Germinal center (tissue), 1 donor: ENCODE measurements at places on chromosomes 5 and 9.

DNA sequence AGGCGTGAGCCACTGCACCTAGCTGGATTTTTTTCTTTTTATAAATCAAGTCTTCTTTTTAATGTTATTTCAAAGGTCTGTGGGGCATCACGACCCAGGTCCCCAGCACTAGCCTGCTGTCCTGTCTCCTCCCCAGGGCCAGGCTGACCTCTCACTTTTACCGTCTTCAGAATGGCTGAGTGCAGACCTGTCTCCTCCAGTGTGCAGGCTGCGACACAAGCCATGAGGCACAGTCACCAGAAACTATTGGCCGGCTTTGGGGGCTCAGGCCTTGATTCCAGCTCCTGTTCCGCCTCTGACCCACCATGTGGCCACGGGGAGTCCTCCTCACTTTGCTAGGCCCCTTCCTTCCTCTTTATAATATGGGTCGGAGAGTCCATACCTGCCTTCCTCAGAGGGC is 46.6 kb upstream of the NEURL1B start:
- DNase-seq, result no peak

DNA sequence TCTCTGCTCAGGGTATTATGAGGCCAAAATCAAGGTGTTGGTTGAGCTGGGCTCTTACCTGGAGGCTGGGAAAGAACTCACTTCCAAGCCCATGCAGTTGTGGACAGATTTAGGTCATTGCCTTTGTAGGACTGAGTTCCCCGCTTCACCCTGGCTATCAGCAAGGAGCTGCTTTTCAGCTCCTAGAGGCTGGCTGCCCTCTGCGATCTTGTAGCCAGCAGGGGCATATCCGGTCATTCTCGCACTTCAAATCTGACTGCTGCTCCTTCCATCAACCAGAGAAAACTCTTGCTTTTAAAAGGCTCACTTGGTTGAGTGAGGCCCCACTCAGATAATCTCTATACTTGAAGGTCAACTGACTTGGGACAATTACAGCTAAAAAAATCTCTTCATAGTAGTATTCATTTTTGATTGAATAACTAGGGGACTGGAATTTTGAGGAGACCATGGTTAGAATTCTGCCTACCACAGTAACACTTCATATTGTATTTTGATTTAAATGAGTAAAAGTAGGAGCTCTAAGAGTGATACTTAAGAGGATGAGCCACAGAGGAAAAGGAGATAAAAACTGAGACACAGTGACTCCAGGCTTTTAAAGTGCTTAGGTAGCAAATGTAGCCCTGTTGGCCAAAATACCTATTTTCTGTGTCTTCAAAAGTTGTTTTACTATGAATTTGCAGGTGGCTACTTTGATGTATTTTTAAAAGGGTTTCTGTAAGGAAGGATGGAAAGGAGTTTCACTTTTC is 137.4 kb downstream of the CD180 start:
- DNase-seq, result no peak

DNA sequence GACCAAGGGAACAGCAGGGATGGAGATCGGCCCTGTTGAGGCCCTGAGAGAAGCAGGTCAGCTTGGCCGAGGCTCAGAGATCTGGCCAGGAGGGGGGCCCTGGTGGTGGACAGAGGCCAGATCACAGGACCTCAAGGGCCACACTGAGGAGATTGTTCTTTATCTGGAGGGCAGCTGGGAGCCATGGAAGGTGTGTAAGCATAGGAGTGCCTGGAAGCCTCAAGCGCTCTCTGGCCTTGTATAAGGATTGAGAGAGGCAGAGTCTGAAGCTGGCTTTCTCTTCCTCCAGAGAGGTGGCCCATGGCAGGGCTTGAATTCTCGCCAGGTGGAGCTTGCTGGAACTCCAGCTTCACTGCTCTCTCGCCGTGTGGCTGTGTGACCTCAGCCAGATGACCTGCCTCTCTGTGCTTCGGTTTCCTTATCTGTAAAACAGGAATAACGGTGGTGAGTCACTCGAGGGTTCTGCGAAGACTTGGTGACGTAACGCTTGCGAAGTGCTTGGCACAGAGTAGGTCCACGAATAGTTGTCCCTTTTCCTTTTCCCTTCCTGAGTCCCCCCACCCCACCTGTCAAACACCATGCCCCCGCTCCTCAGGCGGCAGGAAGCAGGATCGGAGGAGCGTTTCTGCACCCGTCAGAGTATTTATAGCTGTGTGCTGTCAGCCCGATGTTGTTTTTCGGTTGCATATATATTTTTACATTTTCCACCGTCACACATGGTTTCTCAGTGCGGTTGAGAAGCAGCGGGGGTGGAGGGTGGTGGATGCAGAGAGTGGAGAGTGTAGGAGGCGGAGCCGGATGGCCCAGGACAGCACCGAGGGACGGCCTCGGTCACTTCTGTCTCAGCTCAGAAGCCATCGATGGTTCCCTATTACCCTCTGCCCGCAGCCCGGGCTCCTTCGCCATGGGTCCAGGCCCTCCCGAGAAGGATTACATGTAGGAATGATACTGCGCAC is 17.0 kb upstream of the CRB2 start:
- peak; percentile 47 for DNase-seq

DNA sequence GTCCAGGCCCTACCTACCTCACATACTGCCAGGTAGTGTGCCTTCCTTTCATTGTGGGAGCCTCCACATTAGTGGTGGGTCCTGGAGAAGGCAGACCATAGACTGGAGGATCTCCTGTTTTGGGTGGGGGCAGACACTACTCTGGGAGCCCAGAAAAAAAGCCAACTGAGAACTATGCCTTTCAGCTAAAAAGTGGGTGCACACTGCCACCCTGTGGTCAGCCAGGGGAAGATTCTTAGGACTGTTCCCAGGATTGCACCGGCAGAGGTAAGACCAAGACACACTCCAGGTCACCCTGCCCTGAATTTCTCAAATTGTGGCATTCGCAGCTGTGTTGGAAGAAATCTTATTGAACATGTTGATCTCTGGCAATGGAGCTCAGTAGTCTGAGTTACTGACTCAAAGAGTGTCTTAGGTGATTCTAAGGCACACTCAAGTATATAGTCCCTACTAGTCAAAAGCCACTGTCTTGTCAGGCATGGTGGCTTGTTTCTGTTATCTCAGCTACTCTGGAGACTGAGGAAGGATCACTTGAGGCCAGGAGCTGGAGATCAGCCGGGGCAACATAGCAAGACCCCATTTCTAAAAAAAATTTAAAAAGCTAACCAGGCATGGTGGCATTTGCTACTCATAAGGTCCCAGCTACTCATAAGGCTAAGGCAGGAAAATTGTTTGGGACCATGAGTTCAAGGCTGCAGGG is 3.6 kb downstream of the SIGMAR1 start:
- peak; percentile 76 for DNase-seq

GRCh38 chr9:79880626-79881025 is 308.9 kb downstream of the TLE4 start:
- no peak for DNase-seq

DNA sequence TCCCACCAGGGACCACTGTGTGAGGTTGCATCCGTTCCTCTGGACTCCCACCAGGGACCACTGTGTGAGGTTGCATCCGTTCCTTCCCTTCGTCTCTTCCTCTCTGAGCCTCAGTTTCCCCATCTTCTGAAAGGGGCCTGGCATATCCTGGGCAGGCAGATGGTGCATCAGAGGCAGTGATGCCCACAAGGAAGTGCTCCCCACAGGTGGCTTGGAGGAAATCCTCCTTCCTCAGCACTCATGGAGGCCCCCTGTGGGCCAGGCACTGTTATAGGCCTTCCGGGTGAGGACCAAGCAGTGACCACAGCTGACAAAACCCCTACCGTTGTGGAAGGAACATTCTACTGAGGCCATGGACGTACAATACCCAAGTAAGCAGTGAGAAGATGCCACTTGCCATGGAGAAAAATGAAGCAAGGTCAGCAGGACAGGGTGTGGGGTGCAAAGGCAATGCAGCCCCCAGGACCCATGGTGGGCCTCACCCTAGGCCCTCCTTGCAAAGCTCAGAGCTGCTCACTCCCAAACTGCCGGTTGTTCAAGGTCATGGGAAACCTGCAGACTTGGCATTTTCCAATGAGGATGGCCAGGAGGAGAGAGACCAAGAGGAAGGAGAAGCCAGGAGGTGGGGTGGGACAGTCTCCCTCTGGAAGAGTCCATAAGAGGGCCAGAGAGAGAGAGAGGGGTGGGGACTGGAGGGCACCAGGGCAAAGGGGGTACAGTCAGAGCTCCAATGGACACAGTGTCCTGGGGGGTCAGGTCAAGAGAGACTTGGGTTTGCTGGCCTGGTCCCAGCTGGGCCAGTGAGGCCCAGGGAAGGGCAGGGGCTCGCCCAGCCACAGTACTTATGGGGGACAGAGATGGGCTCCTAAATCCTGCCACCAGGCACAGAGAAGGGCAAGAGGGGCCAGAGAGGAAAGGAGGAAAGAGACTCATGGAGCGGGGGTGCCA is 51.1 kb downstream of the C9orf50 start:
- peak; percentile 26 for DNase-seq

- no peak for DNase-seq
These were observed 260.9 kb upstream of the TUT7 start for GRCh38 chr9:86614871-86615849.

DNA sequence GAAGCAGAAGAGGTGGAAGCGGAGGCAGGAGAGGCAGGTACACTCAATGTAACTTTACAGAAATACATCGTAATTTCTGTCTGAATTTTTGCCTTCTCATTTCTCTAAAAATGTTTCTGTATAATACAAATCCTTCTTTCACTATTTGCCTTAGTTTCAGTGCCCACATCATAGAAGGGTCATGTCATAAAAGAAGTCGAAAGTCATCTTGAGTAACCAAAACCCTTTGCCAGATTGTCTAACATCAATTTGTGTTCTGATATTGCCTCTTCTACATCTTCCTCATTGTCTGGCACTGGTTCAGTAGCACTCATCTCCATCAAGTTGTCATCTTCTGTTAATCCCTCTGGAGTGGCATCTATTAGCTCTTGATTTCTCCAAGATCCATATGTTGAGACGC is 6.2 kb upstream of the CYFIP2 start:
- no peak for DNase-seq

DNA sequence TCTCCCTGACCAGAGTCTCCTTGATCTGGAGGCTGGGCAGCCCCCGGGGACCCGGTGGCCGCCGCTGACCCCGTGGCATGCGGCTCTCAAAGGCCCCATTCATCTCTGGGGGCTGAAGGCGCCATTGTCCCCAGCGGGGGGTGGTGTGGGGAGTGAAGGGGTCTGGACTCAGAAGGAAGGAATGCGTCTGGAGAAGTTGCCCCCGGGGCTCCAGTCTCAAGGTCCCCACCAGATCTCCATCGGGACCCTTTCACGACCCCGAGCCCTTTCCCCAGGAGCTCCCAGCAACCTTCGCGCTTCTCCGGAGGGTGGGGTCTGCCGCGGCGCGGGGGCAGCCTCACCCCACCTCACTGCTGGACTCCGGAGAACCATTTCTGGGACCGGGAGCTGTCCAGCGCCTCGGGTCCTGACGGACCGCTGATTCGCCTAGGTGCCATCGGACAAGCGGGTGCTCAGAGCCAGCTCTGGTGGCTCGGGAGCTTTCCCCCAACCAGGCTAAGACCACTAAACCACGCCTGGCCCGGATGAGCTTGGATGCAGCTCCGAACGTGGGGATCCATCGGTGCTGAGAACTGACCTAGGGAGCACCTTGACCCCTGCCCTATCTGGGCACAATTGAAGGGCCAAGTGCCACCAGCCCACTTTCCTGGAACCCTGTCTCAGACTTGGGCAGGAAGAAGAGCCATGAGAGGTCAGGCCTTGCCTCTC is 5.1 kb upstream of the PCDH1 start:
- DNase-seq, result no peak

DNA sequence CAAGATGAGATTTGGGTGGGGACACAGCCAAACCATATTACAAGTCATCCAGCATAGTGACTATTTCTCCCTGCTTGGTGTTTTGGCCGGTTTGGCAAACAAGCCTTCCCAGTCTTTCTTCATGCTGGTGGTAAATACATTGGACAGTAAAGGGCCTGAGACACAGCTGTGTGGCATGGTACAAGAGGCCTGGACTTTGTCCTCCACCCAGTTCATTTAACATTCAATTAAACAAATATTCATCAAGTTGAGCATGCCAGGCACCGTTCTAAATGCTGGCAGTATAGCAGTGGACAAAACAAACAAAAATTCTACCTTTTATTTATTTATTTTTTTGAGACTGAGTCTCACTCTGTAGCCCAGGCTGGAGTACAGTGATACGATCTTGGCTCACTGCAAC is 62.7 kb upstream of the SLC28A3 start:
- no peak for DNase-seq
